ENCODE measurements at places on chromosomes 11 and 22.
A peak's percentile ranks its signal among the peaks of the same experiment; 100 is the strongest.

- DNase-seq: no peak
Observed at GRCh38 chr11:94068764-94069163, 47.6 kb downstream of the HEPHL1 start.

DNA sequence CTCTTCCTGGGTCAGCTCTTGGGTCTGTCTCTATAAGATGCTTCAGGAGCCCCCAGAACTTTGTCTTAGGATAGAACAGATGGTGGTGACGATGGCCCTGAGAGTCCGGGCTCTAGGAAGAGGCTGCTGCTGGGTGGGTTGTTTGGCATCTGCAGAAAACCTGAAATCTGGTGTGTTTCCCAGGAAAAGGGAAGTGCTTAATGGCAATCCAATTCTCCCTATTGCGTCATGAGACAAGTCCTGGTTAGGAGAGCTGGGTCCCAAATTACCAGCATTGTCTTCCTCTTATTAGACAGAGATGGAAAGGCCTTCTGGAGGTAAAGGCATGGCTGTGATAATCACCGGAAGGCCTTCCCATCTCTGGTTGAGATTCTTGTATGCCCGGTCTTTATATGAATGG lies 48.9 kb upstream of the GRAMD1B start:
- no peak for DNase-seq

DNA sequence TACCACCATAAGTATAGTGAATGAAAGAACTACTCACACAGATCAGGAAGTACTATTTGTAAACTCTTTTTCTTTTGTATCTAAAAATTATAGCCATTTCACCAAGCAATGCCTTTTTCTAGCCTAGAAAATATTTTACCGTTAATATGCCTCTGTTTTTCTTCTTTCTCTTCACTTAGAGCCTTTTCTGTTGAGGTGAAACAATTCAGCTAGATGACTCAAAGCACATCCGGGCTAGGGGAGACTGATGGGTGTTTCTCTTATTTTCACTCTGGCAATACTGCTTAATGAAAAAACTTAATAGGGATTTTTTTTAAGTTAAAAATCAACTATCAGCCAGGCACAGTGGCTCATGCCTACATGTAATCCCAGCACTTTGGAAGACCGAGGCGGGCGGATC lies 93.3 kb downstream of the SGSM3 start:
- DNase-seq: no peak

- DNase-seq: no peak
Observed at GRCh38 chr11:19594326-19594725, 118.3 kb upstream of the NAV2 start.

GRCh38 chr11:126153972-126154371 lies 57.5 kb downstream of the RPUSD4 start:
- DNase-seq: peak; percentile 23

DNA sequence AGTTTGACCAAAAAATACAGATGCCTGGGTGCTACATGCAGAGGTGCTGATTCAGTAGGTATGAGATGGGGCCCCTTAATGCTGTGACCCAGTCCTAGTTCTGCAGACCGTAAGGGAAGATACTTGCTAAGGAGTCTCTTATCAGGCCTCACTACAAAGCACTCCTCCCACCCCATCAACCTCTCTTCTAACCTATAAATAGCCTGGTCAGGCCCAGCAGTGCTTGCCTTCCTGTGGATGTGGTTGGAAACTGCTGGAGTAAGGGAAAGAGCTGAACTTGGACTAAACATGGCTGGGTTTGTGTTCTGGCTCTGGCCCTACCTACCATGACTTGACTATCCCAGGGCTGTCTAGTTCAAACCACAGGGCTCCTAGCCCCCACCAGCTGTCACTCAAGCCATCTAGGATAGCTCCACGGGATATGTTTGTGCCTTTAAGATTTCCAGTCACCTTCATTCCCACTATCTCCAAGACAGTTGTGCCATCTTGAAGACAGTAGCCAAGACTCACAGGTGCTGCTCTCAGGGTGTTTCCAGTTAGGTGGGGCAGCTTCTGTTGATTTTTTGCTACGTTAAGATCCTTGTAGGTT lies 9.5 kb upstream of the DKK3 start:
- DNase-seq: no peak

DNA sequence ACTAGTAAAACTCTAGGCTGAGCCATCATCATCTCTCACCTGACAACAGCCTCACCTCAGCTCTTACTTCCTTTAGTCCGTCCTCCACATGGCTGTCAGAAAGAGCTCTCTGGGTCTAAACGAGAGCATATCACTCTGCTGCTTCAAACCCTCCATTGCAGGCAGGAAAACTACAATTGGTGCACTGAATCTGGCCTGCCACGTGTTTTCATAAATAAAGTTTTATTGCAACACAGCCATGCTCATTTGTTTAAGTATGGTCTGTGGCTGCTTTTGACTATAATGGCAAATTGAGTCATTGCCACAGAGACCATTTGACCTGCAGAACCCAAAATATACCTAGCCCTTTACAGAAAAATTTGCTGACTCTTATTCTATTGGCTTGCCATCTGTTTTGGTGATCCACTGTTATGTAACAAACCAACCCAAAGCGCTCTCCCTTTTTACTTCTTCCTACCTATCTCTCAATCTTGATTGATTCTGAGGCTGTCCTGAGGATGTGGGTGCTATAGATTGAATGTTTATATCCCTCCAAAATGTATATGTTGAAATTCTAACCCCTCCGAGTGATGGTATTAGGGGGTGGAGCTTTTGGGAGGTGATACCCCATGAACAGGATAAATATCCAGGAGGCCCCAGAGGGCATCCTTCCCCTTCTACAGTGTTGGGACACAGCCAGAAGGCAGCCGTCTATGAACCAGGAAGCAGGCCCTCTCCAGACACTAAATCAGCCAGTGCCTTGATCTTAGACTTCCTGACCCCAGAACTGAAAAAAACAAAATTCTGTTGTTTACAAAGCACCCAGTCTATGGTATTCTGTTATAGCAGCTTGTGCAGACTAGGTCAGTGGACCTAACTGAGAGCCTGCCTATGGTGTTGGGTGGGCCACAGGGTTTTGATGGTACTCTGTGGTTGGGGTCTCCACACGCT lies 99.9 kb downstream of the PIWIL4 start:
- no peak for DNase-seq

- peak; percentile 36 for DNase-seq
Observed at GRCh38 chr22:42062506-42063170, 8.0 kb downstream of the NAGA start.

- DNase-seq: no peak
Observed at GRCh38 chr11:14234446-14234845, 124.5 kb downstream of the RRAS2 start.

DNA sequence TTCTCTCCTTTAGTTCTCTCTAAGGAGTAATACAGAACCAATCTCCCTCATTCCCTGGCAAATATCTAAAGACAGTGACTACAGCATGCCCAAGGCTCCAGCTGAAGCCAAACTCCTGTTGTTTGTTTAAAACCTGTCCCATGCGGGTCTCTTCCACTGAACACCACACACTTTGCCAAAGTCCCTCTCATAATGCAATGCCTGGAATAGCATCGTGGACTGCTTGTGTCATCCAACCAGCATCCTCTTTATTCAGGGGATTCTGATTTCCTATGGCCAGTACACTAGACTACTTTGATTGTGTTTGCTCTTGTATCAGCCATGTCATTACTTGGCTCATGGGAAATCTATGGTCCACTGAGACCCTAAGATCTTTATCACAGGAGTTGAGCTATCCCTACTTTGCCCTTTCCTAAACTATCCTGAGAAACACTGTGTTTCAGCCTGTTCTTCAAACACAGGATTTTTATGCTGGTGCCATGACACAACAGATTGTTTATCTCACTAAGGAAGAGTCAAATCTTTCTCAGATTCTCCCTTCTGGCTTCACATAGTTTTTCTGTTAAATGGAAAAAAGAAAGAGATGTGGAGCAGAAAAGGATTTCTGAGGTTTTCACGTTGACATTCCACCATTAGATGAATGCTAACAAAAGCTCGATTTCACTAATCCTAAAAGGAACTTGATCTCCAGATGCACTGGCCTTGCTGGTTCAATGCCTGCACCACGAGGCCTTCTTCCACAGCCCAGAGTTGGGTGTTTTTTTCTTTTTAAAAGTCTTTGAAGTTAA lies 15.9 kb upstream of the IRAG1 start:
- DNase-seq: no peak

- no peak for DNase-seq
Observed at GRCh38 chr11:43925932-43926505, 16.4 kb upstream of the C11orf96 start.

- DNase-seq: no peak
Observed at GRCh38 chr22:50046481-50047245, 11.4 kb downstream of the TTLL8 start.

DNA sequence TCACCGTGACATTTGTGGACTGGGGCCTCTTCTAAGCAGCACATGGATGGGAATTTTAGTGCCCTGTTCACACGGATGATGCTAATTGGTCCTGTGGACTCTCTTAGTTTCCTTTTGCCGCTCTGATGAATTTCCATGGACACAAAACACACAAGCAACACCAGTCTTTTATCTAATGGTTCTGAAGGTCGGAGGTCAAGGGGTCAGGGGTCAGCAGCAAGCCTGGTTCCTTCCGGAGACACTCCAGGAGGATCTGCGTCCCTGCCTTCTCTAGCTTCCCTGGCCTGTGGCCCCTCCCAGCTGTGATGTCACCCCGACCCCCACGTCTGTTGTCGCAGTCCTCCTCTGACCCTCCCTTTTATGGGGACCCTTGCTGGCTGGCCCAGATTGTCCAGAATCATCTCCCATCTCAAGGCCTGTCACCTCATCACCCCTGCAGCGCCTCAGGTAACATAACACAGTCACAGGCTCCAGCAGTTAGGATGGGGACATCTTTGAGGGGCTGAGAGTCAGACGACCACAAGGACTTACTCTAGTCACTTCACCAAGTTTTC lies 6.8 kb downstream of the NADSYN1 start:
- peak; percentile 42 for DNase-seq

- peak; percentile 64 for DNase-seq
Observed at GRCh38 chr11:23679041-23679440, 817.8 kb upstream of the LUZP2 start.

DNA sequence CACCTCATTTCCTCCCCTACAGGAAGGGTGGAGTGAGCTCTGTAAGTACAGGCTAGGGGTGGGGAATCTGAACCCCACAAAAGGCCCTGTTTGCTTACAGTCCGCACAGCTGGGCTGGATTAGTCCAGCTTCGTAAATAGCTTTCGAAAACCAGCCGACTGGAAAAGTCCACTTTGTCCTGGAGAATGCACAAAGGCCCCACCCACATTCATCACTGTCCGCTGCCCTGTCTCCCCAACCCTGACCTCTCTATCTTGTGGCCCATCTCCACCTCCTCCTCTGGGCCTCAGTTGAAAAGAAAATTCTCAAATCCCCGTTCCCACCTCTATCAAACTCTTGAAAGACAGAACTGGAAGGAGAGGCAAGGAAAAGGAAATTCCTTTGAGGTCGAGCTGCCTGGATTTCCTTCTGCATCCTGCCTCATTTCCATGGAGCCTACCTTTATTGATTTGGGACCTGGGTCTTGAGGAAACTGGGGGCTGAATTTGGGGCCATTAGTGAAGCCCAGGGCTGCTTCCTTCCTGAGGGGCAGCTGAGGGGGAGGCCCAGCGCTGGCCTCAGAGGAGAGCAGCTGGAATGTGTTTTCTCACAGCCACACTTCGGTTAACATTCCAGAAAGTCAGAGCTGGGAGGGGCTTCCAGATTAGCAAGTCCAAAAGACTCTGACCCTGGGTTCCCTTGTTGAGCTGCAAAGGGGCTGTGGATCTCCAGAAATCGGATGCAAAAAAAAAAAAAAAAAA lies 147.6 kb downstream of the FBXO7 start:
- DNase-seq: peak; percentile 56

- no peak for DNase-seq
Observed at GRCh38 chr22:39097098-39098020, at the start of gene APOBEC3H. APOBEC3H (plus strand) TSS chr22:39097244; CDS start chr22:39100279, 3,035 bp downstream.

DNA sequence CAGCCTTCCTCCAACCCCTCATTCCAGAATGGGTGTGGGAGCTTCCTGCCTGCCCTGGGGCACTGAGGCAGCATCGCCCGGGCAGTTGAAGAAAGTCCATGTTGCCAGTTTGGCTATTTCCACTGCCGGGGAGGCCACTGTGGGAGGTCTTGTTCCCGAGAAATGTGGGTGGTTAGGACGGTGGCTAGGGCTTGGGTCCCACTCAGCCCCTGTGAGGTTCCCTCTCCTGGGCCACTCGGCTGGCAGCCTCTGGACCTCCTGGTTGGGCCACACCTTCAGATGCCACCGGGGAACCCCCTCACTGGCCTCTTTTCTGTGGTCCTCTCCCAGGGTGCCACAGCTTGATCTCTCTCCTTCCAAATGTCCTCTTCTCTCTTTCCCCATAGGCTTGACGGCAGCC lies 5.1 kb upstream of the PPP6R3 start:
- DNase-seq: peak; percentile 54

GRCh38 chr11:108253176-108253575 lies 30.3 kb downstream of the ATM start:
- DNase-seq: no peak

GRCh38 chr11:112899235-112900006 lies 61.8 kb upstream of the NCAM1 start:
- no peak for DNase-seq

All from spleen (tissue), 13 donors.